ENCODE measurements at places on chromosomes 4 and X.
A peak's percentile ranks its signal among the peaks of the same experiment; 100 is the strongest.

DNA sequence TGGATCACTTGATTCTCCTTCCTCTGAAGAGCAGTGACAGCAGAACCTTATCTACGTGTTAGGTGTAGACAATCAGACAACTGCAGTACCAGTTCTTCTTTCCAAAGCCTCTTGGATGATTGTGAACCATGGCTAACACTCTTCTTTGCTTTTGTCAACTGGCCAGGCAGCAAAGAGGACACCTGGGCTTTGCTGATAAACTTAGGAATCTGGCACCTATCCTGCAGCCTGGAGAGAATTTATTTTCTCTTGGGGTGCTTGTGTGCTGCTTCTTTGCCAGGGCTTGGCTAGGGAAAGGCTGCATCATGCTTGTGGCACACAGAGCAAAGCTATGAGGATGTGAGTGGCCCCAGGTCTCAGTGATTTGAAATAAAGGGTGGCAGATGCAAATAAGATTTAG is 77.4 kb downstream of the ANAPC4 start:
- DNase-seq = no peak

DNA sequence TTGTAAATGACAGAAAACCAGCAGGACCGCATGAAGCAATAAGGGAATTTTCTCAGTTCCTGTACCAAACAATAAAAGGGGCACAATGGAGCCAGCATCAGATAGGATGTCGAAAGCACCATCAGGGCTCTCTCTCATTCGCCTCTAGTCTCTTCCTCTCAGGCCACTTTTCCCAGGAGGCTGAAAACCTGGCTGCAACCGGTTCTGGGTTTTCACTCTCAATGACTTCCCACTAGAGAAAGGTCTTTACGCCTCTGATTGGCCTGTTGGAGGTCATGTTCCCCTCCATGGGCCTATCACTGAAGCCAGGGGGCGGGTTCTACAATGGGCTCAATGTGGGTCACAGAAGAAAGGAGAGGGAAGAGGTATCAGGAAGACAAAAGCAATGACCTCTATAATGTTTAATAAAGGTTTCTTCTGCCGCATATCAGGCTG is 29.3 kb downstream of the ZNF827 start:
- DNase-seq = no peak

DNA sequence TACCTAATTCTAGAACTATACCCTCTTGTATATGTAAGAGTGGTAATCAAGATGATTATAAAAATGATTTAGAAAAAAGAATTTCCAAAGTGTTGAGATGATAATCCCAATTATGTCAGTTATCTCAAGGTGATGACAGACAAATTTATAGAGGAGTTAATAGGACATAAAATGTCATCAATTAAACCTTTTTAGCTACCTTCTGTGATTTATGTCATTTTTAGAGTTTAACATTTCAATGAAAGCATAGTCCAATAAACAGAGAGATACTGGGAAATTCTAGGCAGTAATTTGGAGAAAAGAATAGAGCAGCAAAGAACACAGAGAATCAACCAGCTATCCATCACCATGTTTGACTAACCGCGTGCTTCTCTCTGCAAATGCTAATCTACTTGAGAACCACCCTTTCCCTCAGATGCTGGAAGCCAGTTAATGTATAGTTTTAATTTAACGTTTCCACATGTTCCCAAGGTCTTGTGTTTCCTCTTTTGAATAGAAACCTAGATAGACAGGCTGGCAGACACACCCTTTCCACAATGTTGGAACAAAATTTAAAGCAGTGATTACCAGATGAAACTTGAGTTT is 433.1 kb upstream of the FAM241A start:
- DNase-seq = no peak

DNA sequence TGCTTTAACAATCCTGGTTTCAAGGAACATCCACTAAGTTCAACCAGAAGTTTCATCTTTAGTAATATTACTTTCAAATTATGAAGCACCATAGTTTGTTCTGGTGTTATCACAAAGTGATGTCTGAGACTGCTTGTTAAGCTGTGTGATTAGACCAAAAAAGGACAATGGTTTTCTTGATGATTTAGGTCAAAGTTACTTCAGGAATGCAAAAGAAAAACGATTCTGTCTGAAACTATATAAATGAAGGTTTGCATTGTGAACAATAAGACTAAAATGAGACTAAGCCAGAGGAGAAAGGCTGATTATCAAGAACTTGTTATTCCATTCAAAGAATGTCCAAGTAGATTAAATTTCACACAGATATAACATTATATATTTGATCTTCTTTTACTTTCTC is 122.4 kb upstream of the ETNPPL start:
- no peak for DNase-seq

DNA sequence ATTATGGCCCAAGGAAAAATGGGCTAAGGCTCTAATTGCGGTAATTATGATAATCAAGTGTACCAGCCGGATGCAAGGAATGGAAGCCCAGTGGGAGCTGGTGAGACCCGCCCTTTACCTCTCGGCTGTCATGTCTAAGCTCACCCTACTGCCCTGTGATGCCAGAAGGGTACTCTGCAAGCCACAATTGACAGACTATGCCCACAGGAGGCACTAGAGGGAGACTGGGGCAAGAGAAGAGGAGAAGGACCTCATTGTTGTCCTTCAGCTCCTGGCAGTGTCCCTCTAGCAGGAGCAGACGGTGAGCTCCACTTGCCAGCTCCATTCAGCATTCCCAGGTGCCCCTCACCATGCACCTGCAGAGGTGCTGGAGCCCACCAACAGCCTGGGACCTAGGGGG is 141.8 kb downstream of the SMIM20 start:
- no peak for DNase-seq

- no peak for DNase-seq
Measured at GRCh38 chr4:85725721-85726170, 250.8 kb downstream of the ARHGAP24 start.

DNA sequence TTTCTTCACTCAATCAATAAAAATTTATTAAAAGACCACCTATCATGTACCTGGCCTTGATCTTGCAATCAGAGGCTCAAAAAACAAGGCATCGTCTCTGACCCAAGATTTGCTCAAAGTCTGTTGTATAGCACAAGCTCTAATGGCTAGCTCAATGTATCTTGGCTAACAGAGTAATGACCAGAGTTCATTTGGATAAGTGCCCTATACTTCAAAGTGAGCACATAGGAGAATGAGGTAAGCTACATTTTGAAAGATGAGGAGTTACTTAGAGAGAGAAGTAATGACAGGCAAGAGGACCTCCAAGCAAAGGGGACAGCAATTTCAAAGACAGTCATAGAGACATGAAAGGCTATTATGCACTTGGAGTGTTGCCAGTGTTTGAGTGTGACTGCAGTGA is 22.9 kb upstream of the GABRQ start:
- no peak for DNase-seq

DNA sequence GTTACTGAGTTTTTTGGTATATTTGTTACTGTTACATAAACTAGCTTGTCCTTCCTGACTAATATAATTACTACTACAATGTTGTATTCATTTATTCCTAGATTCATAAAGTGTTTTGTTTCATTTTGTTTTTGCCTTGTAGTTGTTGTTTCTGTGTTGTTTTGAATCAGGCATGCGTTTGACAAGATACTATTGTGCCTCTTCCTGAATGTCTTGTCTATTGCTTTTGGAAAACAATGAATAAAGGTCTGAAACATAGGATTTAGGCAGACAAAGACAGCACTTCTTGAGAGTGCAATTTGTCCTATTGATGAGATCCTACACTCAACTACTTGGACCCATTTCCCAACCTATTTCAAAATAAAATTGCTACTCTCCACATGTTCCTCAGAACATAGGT is 630.4 kb upstream of the BOD1L1 start:
- no peak for DNase-seq

GRCh38 chr4:32745351-32745750 is 2025.2 kb downstream of the PCDH7 start:
- no peak for DNase-seq

DNA sequence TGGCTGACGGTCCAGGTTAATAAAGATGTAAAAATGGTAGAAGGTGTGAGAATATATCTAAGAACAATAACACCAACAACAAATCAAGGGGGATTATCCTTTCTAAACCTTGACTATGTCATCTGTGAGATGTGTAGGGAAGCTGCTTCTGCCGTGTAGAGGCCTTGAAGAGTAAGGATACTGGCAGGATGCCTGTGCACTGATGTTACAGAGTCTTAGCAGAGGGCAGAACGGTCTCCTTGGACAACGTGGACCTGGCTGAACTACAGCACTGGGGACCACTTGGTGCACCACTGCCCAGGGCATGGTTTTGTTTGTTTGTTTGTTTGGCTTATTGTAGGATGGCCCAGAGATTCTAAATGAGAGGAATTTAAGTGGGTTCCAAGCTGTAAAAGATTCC is 33.5 kb downstream of the GPAT3 start:
- no peak for DNase-seq

DNA sequence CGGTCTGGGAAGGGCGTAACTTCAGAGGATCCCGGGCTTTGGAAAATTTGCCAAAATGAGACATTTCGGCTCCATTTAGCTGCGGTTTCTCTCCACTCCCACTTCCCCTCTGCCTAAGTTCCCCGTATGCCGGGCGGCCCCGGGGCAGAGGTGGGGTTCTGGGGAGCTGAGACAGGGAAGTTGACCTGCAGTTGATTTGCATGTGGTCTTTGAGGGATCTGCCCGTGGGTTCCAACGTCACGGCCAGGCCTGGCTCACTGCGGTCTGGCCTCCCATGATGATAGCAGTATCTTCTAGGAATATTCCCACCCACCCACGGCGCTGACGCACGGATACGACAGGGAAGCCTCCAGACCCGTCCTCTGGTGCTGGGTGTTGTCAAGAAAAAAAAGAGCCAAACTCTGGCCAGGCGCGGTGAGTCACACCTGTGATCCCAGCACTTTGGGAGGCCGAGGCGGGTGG is 27.3 kb upstream of the CRLF2 start:
- DNase-seq = peak; percentile 27

GRCh38 chr4:23856630-23857029 is 33.2 kb downstream of the PPARGC1A start:
- DNase-seq = no peak

GRCh38 chrX:53044995-53045394 is 3.6 kb upstream of the GPR173 start:
- DNase-seq = no peak

- no peak for DNase-seq
Measured at GRCh38 chr4:157372154-157372553, 151.6 kb downstream of the GRIA2 start.

DNA sequence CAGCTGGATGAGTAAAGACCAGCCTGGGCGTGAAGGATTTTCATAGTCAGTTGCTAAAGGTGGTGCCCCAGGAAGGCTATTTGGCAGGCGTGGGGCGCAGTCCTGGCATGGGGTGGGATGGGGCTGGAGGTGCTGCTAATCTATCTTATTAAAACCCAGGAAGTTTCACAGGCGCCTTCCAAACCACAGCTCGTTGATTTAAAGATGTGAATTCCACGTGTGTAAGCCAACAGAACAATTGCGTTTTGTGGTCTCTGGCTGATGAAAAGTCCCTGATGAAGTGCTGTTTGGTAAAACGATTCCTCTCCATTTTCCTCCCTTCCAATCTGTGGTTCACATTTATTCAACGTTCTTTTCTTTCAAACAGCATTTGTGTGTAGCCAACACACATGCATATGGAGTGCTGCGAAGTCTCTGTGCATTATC is 105.0 kb downstream of the TBL1X start:
- no peak for DNase-seq

DNA sequence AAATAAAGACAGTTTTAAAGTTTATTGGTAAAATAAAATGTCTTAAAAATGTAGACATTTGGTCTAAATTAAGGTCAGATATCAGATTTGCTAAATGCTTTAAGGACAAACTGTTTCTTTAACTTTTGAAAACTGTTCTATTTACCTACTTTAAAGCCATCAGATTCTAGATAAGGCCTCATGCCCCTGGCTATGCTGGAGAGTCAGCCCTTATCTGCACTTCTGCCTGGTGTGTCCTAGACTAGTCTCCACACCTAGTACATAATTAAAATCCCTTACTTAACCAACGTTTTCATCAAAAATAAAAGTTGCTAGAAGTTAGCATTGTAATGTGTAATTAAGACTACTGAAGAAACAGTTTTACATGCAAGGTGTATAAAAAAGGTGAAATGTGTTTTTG is 25.6 kb downstream of the HSD17B11 start:
- DNase-seq = no peak

GRCh38 chr4:141248029-141248428 is 27.3 kb downstream of the ZNF330 start:
- DNase-seq = no peak

DNA sequence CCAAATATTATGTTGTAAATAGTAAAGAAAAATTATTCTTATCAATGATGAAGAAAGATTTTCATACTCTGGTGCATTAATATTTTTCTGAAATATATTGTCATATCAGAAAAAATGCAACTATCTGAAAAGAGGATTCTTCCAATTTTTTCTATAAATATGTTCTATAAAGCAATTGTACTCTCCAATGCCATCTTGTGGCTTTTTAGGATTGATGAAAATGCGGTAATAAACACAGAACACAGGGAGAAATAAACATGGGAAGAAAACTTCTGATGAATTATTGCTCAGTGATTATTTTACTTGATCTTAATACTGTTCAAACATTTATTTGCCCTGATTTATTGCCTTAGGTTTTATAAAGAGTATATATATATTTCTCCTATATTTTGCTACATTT is 215.4 kb downstream of the IL1RAPL1 start:
- DNase-seq = no peak

- peak; percentile 36 for DNase-seq
Measured at GRCh38 chr4:48017108-48017571, 568 bp downstream of the NIPAL1 start.

DNA sequence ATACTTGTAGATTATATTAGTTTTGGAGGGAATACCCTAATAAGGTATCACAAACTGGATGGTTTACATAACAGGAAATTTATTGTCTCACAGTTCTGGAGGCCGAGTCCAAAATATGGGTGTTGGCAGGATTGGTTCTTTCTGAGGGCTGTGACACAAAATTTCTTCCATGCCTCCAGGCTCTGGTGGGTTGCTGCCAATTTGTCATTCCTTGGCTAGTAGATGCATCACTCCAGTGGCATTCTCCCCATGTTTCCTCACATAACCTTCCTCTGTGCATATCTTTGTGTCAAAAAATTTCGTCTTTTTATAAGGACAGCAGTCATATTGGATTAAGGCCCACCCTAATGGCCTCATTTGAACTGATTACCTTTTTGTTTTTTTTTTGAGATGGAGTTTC is 49.3 kb downstream of the APELA start:
- no peak for DNase-seq

DNA sequence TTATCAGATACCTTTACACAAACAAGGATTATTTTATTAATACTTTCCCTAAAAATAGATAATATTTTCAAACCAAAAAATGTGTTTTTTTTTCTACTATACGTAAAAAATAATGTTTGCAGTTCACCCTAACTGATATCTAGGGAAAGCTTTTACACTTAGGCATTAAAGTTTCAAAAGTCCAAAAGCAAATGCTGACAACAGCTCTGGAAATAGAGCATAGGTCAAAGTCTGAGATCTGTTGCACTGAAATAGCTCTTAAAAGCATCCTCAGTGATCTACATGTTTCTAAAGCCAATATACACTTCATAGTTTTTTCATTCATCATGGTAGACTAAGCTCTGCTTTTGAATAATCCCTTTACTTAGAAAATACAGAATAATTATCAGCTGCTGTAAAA is 222.8 kb downstream of the TRAM1L1 start:
- no peak for DNase-seq

Data from stimulated activated CD8-positive, alpha-beta memory T cell treated with anti-CD3 and anti-CD28 coated beads, Interleukin-4, amount 100 ng/mL, for 4 hours (primary cell).